ENCODE measurements at places on chromosomes 1 and 21. TPM values are rescaled to one million over a fixed set of nuclear protein-coding genes. Genes with fewer than 3 reads are reported as not detected.

DNA sequence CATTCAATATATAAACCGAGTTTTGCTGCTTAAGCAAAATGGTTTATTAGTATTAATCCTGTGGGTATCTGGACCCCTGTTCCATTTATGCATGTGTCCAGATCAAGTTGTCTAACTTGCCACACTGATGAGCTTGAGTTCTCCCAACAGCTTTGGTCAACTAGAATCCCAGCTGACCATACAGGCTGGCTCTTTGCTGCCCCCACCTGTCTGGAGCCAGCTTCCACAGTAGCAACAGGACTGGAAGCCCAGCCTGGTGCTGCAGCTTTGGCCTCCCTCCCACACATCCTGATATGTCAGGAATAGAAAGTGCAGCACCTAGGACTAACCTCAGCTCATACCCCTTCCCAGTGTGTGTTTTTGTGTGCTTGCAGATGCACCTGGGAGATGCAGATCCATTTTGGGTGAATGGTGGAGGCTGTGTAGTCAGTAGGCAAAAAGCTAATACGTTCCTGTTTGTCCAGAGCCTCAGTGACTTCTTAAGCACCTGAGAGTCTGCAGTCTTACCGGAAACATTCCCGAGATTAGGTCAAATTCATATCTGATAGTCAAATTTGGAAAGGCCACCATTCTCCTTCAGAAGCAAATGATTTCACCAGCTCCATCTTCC, 40.9 kb upstream of the BEND5 start:
- no peaks in the 10 kb centered on the region for H3K27me3 ChIP-seq
- H3K27ac ChIP-seq, result no peak overlapping the region
- no peaks in the 10 kb centered on the region for H3K36me3 ChIP-seq
- no peak overlapping the region for H3K4me3 ChIP-seq
- DNase-seq, result peak; percentile 49
- H3K4me1 ChIP-seq, result no peaks in the 10 kb centered on the region

DNA sequence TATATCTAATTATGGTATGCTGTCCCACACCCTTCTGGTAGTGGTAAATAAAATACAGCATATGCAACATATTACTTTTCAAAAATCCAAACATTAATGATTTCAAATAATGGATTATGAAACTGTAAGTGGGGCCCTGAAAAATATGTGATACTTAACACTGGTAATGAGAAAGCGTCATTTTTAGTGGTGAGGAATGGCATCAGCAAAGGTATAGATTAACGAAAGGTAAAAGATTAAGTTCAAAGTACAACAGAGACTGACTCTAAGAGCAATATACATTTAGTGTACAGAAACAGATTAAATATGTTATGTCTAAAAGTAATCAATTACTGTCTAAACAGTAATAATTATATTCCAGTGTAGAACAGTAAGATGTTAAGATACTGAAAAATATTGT, 194.1 kb downstream of the COL24A1 start:
- H3K36me3 ChIP-seq, result no peaks in the 10 kb centered on the region
- DNase-seq, result no peak
- no peak overlapping the region for H3K4me3 ChIP-seq
- H3K4me1 ChIP-seq, result no peaks in the 10 kb centered on the region
- H3K27me3 ChIP-seq, result no peaks in the 10 kb centered on the region

The ABCG1 gene
- 1.6 TPM for total RNA-seq

GRCh38 chr1:1302006-1302430, 5.7 kb downstream of the ACAP3 start:
- peaks cover 21% of the 10 kb centered on the region for H3K4me1 ChIP-seq
- no peak overlapping the region for H3K4me3 ChIP-seq
- no peaks in the 10 kb centered on the region for H3K36me3 ChIP-seq
- no peaks in the 10 kb centered on the region for H3K27me3 ChIP-seq

Measured in pancreas (tissue), 10 donors.